ENCODE measurements at places on chromosomes 3 and 15.

DNA sequence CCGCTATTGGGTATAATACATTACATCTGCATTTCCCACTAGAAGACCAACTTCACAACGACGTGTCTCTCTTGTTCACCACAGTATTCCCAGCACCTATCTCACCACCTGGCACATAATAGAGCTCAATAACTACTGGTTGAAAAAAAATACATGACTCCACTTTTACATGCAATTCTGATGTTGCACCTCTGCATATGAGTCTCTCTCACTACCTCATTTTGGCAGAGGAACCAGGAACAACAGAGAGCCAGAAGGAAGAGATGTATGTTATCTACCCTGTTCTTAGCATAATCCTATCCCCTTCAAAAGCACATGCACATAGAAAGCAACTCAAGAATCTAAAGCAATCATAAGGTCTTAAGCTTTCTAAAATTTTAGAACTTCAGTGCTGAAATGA, 61.6 kb downstream of the SHQ1 start:
- no peak for DNase-seq

- DNase-seq = no peak
Measured at GRCh38 chr3:64072126-64072525, 48.8 kb upstream of the PSMD6 start.

GRCh38 chr3:154132777-154133375, 11.7 kb downstream of the ARHGEF26 start:
- DNase-seq = no peak

DNA sequence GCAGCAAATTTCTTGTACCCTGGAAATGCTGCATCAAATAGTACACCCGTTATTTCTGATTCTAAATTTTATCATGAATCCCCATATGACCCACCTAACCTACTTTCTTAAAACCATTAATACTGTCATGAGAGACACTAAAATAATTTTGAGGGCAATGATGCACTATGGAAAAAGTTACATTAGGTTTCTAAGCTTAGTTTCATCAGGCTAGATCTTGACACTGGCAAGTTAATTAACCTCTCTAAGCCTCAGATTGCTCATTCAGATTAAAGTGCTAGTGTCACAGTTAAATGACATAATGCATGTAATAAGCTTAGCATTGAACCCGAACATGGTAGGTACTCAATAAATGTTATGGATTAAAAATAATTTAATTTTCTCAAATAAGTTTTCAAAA, 8.2 kb downstream of the GOLIM4 start:
- no peak for DNase-seq

DNA sequence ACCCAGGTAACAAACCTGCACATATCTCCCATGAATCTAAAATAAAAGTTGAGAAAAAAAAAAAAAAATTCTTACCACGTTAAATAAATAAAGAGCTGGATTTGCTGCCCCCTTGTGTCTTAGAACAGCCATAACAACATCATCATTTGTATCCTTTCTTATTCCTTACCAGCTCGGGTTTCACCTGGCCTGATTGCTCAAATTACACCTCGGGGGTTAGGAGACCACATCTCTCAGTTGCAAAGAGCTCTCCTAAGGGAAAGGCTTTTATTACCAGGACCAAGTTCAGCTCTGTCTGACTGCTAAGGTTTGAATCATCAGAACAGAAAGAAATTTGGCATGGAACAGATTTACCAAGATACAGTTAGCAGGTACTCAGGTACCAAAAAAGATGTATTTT, 25.8 kb upstream of the RPL39L start:
- DNase-seq = peak; percentile 74

DNA sequence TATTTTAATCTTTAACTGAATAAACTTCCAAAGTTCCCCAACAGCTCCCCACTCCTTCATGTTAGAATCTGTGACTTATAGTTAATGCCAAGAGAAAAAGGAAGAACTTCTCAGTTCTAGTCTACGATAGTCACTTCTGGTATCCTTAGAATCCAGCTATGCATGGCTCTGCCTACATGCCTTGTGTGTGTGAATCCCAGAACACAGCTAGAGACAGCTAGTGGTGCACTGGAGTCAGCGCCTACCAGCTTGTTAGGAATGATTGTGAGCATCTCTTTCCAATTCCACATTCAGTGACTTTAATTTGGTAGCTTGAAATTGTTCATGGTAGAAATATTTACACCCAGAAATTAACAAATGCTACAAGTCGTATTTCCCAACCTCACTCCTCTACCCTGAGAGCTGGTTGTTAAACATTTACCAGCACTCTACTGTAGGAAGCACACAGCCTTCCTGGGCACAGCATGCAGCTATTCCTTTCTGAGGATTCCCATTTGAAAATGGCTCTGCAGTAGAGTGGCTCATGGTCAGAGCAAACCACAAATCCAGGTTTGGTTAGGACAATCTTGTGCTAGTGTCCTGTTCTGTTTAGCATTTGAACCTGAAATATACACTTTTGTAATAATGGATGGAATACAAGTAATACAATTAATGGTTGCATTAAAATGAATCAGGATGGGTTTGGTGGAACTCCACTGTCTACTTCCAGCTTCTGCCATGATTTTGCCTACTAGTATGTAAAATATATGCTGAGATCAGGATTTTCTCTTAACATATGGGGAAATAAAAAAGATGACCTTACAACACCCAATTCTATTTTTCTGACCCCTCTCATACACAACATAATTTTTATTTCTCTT, 371.0 kb upstream of the GBE1 start:
- no peak for DNase-seq

DNA sequence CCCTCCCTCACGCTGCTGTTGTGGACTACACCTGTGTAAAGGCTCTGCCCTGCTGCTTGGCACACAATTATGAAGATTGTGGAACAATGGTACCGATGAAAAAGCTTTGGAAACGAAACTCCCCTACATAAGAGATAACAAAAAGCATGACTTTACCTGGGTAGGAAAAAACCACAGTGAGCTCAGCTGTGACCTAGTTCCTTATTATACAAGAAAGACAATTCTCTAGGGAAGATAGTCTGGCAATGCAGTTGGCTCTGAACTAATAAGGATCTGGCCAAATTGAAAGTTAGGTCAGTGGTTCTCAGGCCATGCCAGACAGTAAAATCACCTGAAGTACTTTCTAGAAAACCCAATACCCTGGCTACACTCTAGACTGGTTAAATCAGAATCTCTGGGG, 16.1 kb downstream of the CLEC3B start:
- no peak for DNase-seq

GRCh38 chr3:60674870-60675269, 576.4 kb downstream of the FHIT start:
- no peak for DNase-seq

GRCh38 chr3:156818890-156819289, 7.3 kb upstream of the LEKR1 start:
- DNase-seq = no peak

DNA sequence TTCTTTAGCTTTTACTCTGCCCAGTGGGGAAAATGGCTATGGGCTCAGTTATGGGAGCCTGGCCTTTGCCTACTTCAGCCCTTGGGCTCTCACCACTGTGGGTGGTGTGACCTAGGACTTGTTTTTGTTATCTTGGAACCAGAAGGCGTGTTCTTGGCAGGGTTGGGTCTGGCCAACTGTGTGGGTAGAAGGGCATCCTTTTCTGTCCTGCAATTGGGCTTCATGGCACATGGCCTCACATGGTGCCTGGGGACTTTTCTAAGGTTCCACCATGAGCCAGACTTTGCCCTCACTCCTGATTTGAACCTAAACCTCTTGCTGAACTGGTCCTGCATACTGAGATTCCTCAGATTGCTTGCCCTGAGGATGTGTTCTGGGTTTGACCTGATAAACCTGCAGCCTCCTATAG, 1.7 kb downstream of the GLYCTK start:
- DNase-seq = no peak

DNA sequence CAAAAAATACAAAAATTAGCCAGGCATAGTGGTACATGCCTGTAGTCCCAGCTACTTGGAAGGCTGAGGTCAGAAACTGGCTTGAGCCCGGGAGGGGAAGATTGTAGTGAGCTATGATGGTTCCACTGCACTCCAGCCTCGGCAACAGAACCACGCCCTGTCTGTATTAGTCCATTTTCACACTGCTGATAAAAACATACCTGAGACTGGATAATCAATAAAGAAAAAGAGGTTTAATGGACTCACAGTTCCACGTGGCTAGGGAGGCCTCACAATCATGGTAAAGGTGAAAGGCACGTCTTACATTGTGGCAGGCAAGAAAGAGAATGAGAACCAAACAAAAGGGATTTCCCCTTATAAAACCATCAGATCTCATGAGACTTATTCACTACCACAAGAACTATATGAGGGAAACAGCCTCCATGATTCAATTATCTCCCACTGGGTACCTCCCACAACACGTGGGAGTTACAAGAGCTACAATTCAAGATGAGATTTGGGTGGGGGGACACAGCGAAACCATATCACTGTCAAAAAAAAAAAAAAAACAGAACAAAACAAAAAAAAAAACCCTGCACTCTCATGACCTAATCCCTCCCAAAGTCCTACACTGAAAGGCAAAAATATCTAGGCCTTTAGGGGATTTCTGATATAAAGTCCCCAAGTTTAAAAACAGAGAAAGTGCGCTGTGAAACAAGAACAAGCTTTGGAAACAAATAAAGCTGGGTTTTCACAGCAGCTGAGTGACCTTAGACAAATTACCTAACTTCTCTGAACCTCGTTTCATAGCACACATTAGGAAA, 224.7 kb downstream of the IGSF11 start:
- DNase-seq = no peak

DNA sequence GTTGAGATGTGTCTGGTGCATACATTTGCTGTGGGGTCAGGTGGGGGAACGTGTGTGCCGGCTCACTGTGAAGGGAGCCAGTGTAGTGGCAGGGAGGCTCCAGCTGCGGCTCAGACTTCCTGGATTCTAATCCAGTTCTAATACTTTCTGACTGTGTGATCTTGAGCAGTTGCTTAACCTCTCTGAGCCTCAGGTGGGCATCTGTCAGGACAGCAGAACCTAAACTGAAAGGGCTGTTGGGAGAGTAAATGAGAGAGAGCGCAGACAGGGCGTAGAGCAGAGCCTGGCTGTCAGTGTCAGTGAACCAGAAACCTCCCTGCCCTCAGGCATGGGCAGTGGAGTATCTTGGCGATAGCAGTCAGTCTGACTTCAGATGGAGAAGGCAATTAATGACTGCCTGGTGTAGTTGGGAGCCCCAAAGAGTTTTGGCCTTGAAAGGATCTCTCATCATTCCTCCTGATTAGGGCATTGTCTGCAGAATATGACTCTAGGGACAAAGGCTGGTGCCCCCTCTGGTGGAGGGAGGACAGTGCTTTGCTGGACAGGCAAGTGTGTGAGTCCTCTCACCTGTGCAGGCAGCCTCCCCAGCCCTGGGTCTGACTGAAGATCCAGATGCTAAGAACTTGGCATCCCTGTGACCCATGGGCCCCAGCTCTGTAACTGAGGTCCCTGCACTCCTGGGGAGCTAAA, 9.6 kb downstream of the KBTBD13 start:
- DNase-seq = no peak

DNA sequence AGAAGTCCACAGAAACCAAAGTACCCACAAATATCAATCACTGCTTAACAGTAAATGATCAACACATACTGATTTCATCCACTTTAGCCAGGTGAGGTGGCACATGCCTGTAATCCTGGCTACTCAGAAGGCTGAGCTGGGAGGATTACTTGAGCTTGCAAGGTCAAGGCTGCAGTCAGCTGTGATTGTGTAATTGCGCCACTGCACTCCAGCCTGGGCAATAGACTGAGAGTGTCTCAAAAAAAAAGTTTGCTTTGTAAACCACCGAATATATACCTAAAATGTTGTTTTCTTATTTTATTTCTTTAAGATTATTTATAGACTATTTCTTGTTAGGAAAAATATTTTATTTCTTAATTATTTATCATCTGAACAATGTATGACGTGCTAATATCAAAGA, 8.7 kb upstream of the ATP13A4 start:
- DNase-seq = no peak

GRCh38 chr15:68278595-68279405, 1.3 kb downstream of the FEM1B start:
- peak; percentile 12 for DNase-seq

GRCh38 chr3:114558271-114558670, 264.4 kb downstream of the TIGIT start:
- no peak for DNase-seq

- DNase-seq = no peak
Measured at GRCh38 chr3:106824856-106825255, 552.4 kb upstream of the CCDC54 start.

GRCh38 chr3:14929310-14930074, 17.9 kb upstream of the NR2C2 start:
- DNase-seq = no peak

DNA sequence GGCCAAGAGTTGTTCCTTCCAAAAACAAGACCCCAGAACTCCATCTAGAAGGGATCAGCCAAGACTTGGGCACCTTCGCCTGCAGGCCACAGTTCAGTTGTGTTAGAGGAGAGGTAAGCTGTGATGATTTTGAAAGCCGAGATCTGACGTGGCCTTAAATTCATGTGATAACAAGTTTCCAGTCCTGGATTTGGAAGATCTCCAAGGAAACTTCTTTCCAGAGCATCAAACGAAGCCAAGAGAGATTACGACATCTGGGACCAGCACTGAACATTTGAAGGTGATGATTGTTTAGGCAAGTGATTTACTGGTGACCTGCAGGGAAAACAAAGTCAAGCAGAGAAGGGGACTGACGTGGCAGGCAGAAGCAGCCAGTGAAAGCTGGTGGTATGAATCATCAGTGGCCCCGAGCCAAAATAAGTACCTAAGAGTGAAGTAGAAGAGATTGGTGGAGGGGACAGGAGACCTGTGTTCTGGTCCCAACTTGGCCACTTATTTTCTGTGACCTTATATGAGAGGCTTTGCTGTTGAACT, 339.0 kb upstream of the PROK2 start:
- DNase-seq = no peak

DNA sequence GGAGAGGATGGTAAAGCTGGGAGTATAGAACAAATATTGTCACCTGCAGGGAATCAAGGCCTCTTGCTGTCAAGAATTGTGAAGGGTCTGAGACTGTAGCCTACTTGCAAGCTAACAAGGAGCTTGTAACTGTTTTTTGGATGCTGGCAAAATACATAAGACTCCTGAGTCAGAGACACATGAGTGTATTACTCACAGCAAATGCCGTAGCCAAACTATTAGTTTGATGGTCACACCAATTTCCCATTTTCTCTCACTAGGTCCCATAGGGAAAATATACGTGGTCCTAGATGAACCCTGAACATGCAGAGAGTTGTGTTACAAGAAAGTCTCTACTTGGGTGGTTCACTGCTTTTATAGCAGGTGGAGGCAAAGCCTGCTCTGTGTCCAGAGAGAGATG, 44.7 kb upstream of the LIPC start:
- no peak for DNase-seq

DNA sequence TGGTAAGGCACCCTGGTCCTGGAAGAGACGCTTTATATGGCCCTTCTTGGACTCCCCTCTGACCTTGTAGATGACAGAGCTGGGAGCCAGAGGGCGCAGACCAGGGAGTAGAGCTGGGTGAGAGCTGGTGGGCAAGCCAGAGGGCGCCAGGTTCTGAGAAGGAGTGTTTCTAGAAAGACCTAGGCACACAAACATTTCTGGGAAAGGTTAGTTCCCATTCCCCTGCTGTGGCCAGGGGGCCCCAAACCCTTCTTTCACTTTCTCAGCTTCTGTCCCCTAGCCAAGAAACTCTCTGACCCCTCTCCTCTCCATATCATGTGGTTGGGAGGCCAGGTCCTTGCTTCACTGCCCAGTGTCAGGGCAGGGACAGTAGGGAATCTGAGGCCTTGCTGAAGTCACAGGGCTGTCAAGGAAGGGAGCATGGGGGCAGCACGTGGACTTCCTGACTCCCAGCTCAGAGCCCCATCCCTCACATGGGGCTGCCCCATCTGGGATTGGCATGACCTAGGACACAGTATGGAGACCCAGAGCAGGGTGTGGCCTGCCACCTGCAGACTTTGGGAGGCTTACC, 3.6 kb downstream of the HEMK1 start:
- DNase-seq = peak; percentile 14

- no peak for DNase-seq
Measured at GRCh38 chr15:61199681-61200080, 29.4 kb downstream of the RORA start.

Data from CD4-positive, alpha-beta T cell treated with Interleukin-12 subunit alpha and Interleukin-12 subunit beta, for 1 hour (primary cell).